ENCODE measurements at places on chromosomes 12 and 14. TPM values are rescaled to one million over a fixed set of nuclear protein-coding genes. Genes with fewer than 3 reads are reported as not detected.

RBP5 gene
- 49.6 TPM for polyA plus RNA-seq

DNA sequence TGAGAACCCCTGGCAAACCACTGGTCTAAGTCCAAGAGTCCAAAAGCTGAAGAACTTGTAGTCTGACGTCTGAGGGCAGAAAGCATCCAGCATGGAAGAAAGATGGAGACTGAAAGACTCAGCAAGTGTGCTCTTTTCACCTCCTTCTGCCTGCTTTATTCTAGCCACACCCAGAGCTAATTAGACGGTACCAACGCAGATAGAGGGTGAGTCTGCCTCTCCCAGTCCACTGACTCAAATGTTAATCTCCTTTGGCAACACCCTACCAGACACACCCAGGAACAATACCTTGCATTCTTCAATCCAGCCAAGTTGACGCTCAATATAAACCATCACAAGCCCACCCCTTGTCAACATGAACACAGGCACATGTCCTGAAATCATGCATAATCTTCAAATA, 155.1 kb downstream of the CCDC59 start:
- DNase-seq = no peak

DNA sequence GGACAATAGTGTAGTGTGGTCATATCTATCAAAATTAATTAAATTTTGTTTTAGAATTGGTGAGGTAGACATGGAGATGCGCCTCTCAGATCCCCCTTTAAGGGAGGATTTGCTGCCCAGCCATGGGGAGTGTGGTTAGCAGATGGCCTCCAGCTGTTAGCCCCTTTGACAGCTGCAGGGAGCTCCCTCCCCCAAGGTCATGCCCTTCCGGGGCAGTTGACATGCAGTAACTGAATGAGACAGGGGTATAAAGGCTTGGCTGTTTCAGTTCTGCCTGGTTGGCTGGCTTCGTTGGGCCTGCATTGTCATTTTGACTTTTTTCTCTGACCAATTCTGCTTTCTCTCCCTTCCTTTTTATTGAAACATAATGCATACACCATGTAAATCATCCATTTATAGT, 291.5 kb upstream of the SRRM4 start:
- DNase-seq = no peak

DNA sequence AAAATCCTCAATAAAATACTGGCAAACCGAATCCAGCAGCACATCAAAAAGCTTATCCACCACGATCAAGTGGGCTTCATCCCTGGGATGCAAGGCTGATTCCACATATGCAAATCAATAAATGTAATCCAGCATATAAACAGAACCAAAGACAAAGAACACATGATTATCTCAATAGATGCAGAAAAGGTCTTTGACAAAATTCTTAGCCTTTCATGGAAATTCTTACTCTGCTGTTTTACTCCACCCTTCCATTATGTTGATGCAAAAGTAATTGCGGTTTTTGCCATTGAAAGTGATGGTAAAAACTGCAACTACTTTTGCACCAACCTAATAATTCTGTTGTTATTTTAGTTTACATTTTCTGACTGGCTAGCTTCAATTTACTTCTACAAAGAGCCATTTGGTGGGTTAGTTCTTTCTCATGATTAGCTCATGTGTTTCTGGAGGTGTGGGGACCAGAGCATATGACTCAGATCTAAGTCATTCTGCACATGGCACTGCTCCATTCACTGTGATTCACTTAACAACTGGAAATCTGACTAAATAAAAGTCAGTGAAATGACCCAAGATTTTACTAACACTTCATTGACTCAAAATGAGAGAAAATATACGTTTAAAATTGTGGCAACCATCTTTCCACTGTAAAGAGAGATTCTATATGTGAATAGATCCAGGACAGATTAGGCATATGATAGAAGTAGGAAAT, 99.9 kb downstream of the TMTC3 start:
- no peak for DNase-seq

- DNase-seq = no peak
Measured at GRCh38 chr14:34496679-34497513, 34.9 kb upstream of the SPTSSA start.

GRCh38 chr12:100767950-100768349, 26.6 kb upstream of the ANO4 start:
- DNase-seq = no peak

GRCh38 chr14:61860294-61860918, 98.2 kb downstream of the SNAPC1 start:
- no peak for DNase-seq

- no peak for DNase-seq
Measured at GRCh38 chr14:91119556-91120311, 5.9 kb downstream of the DGLUCY start.

- DNase-seq = no peak
Measured at GRCh38 chr12:95687937-95688336, 102.6 kb downstream of the NTN4 start.

ACSM4 gene
- not detected for polyA plus RNA-seq

DNA sequence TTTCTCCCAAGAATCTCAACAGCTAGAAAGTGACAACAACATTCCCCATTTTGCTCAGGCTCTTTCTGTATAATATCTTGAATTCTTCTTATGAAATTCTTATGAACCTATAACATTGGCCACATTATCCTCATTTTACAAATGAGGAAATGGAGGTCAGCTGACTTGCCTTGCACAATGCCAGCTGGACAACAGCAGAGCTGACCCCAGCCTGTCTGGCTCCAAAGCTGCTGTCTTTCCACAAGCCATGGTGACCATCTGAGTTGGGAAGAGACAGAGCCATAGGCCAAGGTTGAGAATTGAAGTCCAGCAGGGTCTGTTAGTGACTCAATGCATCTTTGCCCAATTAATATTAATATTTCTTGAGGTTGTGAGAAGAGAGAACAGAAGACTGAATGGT, 87.3 kb downstream of the KSR2 start:
- no peak for DNase-seq
